ENCODE measurements at places on chromosomes 3 and 15. TPM values are rescaled to one million over a fixed set of nuclear protein-coding genes. Genes with fewer than 3 reads are reported as not detected.

The SELENOS gene
- 84.6 TPM for total RNA-seq

The TFG gene
- total RNA-seq: 70.1 TPM

The CAMP gene
- not detected for total RNA-seq

The LDHAL6B gene
- total RNA-seq: not detected

The GOLGA8H gene
- 1.3 TPM for total RNA-seq

Data from thoracic aorta (tissue), 2 donors.